ENCODE measurements at places on chromosomes 1 and 21.

DNA sequence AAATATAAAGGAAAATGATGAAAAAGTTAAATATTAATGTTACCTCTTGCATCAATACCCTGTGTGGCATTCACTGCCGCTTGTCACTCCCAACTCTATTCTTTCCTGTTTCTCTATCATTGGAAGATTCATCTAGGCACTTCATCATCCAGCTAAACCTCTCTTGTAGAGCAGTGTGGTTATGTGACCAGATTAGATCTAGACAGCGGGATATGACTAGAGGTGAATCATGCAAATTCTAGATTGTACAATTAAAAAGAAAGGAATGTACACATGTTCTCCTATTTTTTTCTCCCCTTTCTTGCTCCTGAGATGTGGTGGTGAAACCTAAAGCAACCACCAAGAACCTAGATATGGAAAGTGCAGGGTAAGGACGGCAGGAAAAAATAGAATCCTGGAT, 174.1 kb downstream of the LBR start:
- DNase-seq: no peak

- peak; percentile 38 for DNase-seq
Measured at GRCh38 chr1:178189814-178190213, 95.9 kb downstream of the RASAL2 start.

DNA sequence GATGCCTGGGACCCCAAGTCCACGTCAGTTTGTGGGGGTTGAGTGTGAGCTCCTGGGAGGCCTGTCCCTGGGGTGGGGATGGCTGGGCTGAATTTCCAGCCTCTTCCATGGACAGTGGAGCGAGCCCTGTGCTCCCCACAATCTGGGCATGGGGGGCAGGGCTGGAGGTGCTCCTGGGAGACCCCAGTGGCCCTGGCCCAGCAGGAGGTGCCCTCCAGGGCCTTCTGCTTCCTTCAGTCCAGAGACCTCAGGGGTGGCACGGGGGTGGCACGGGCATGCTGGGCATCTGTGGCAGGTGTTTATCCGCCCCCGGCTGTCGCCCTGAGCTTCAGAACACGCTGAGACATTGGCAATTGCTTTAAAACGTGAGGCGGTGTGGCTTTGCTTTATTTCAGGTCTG, 40.9 kb downstream of the MORN1 start:
- no peak for DNase-seq

- no peak for DNase-seq
Measured at GRCh38 chr1:169364948-169365347, 2.6 kb downstream of the NME7 start.

Measured in SK-N-DZ (cell line).